ENCODE measurements at places on chromosomes 7 and 10.

GRCh38 chr10:61857746-61858145 is 43.8 kb upstream of the ARID5B start:
- DNase-seq = peak; percentile 60

- DNase-seq = no peak
Observed at GRCh38 chr10:124535731-124536495, 74.3 kb downstream of the LHPP start.

GRCh38 chr10:129911451-129912165 is 52.5 kb downstream of the EBF3 start:
- DNase-seq = no peak

DNA sequence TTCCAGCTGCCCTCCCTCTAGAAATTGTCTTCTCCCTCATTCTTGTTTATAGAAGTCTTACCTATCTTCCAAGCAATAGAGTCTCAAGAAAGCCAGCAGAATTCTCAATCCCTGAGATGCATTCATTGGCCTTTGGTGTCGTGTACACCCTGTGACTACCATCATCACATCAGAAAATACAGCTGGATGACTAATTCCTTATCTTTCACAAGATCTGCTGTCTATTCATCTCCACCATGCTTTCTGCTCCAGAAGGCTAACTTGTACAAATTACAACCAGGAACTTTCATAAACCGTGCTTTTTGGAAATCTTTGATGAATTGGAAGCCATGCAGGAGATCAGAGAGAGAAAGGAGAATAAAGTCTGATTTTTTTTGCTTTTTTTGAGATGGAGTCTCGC is 1062.9 kb upstream of the GHITM start:
- no peak for DNase-seq

DNA sequence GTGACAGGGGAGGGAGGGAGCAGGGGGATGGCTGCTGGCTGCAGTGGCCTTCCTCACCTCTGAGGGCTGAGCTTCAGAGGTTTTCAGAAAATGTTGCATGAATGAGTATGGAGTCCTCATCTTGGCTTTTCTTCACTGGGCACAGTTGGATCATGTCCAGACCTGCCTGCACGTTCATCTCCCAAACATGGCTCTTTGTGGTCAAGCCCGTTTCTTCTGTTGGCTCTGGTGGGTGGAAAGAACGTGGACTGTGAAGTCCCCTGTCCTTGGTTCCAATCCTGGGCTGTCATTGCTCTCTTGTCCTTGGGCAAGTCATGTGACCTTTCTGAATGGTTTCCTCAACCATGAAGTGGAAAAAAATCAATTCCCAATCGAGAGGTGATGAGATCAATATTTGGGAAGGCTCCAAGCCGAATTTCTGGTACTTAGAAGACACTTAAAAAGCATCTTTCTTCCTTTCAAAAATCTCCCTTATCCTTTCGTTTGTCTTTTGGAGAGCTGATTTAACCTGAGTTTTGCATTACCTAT is 34.5 kb downstream of the TSPAN14 start:
- DNase-seq = no peak

GRCh38 chr10:66629996-66630395 is 295.8 kb upstream of the LRRTM3 start:
- peak; percentile 75 for DNase-seq

- DNase-seq = peak; percentile 59
Observed at GRCh38 chr7:81769891-81770727, at the start of gene HGF. TSS of gene HGF (minus strand) at chr7:81770047. CDS start at chr7:81769971, 76 bp downstream.

DNA sequence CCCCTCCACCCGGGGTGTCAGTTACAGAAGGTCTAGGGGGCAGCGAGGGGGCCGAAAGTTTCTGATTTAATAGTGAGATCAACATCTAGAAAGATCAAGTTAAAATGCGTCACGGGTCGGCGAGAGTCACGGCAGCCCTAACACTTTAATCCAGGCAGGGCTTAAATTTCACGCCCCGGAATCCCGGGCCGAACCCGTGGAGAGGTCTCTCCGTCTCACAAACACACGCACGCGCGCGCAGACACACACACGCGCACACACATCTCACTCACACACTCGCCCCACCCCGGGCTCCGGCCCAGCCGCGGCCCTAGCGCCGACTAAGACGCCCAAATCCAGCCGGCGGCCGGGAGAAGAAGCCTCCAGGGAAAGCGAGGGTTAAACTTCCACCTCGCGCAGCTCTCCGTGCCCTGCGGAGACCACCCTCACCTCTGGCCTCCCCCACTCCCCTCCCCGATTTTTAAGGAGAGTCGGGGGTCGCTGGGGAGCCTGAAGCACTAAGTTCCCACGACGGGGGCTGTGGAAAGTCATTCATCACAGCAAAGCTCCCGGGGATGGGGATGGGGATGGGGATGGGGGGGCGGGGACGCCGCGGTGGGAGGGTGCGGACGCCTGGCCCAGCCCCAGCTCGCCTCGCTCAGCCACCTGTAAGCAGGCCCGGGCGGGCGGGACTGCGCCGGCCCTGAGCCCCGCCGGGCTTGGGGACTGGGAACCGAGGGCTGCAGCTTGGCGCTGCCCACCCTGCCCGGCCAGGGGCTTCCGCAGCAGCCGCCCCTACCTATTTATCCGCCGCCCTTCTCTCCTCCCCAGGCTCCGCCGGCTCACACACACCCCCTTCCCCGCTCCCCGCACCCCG is 1.6 kb downstream of the PDGFA start:
- peak; percentile 55 for DNase-seq

DNA sequence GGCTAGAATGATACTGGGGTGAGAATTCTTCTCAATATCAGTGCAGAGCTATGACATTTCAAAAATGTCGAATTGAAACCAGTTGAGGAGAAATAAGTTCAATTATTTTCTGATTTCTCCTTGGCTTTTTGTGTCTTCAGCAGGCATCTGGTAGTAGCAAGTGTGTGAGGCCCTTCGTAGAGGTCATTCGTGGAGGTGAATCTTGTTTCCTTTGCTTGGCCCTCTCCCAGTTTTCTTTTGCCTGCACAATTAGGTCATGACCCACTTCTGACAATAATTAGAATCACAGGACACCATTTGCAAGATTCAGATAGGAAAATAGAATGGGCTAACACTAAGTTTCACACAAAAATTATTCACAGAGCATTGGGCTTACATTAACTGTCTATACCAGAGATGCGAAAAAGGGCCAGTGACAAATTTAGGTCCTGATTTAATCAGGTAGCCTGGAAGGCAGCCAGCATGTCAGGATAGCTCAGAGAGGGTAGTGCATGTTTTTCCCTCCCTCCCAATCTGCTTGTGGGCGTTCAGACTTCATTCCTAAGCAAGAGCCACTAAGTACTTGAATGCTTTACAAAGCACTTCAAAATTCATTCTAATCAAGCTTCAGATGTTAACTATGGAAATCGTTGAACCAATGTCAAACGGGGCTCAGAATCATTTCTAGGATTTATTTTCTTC is 24.0 kb upstream of the A1CF start:
- DNase-seq = no peak

- DNase-seq = no peak
Observed at GRCh38 chr10:97195706-97196222, 10.0 kb upstream of the SLIT1 start.

- DNase-seq = no peak
Observed at GRCh38 chr10:87816163-87816897, 1.7 kb downstream of the ATAD1 start.

GRCh38 chr7:114922026-114922651 is at the start of gene MDFIC:
TSS of gene MDFIC (plus strand) at chr7:114922094. CDS start at chr7:114923034, 940 bp downstream.
- peak; percentile 79 for DNase-seq

DNA sequence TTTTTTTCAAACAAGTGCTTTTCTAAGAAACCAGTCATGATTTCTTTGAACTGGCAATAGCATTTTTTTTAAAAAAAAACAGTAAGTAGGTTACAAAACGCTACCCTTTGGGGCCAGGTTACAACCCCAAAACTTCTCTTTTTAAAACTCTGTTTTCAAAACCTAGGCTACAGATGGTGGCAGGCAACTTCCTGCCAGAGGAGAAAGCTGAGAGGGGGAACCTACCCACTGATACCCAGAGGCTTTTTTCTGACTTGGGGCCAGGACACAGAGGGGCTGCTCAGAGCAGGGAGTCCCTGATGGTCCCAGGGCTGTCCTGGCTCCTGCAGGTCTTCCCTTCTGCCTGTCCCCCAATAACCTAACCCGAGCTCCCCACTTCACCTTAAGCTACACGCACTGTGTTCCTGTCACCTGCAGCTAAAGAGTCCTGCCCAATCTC is 6.9 kb downstream of the STN1 start:
- DNase-seq = no peak

GRCh38 chr7:128830231-128831177 is at the start of gene FLNC:
TSS of gene FLNC (plus strand) at chr7:128830406. CDS start at chr7:128830638, 232 bp downstream.
- peak; percentile 85 for DNase-seq

- DNase-seq = peak; percentile 30
Observed at GRCh38 chr7:26646336-26647048, 217.9 kb downstream of the SKAP2 start.

DNA sequence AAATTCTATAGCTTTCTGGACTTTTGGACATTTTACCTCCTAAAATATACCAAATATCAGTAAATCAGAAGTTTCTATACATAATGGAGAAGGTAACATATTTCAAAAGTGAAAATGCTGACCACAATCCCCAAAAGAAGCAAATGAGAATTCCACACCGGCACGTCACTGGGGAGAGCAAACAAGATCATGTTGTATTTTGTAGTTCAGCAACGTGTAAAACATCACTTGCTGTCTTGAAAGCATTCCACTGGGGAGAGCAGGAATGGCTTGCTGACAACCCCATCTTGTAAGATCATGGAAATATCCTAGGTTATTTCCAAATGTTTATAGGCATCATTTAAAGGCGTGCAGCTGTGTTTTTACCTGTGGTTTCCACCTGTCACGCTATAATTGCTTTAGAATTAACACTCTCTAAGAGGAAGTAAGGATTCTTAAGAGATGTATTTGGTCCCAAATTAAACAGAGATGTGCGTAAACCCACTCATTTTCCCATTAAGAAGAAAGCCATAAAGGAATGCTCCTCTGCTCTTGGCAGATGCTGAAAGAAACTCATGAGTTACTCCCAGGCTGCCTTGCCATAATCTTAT is 397.1 kb upstream of the POT1 start:
- DNase-seq = peak; percentile 24

GRCh38 chr10:22319547-22319979 is 1.3 kb upstream of the BMI1 start:
- no peak for DNase-seq

GRCh38 chr7:44465490-44465889 is 25.0 kb downstream of the NUDCD3 start:
- no peak for DNase-seq

- DNase-seq = no peak
Observed at GRCh38 chr10:95730233-95730632, 25.7 kb upstream of the ENTPD1 start.

- peak; percentile 91 for DNase-seq
Observed at GRCh38 chr7:28151965-28152364, 28.6 kb downstream of the JAZF1 start.

DNA sequence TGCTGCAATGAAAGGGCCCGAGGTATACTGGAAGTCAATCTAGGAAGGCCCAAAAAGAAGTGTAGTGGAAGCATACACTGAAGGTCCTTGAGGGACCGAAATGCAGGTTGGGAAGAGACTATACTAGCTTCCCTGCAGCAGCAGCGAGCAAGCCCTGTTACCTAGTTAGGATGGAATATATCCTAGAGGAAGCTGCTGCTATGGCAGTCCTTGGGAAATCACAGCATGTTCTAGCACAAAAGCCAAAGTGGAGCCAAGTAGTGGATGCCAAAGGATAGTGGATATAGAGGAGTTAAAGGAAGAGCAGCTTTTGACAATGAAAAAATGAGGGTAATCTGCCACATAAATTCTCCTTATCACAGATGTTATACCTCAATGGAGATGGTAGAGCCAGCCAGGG is 123.8 kb upstream of the STARD3NL start:
- DNase-seq = no peak

GRCh38 chr10:15735763-15736162 is 16.0 kb upstream of the ITGA8 start:
- DNase-seq = peak; percentile 33

DNA sequence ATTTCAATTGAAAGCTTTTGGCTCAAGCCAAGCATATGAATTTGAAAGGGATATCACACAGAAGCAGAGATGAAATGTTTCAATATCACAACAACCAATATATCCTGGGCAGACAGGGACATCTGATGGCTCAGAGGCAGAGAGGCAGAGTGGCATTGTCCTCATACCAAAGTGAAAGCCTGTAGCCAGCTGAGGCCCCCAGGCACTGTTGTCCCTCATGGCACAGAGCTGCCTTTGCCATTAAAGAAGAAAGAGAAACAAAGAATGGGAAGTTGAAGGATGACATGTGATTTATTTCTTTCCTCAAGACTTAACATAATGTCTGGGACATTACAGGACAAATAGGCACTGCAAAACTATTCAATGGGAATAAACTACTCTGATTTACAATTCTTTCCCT is 504.3 kb upstream of the PCDH15 start:
- DNase-seq = no peak

DNA sequence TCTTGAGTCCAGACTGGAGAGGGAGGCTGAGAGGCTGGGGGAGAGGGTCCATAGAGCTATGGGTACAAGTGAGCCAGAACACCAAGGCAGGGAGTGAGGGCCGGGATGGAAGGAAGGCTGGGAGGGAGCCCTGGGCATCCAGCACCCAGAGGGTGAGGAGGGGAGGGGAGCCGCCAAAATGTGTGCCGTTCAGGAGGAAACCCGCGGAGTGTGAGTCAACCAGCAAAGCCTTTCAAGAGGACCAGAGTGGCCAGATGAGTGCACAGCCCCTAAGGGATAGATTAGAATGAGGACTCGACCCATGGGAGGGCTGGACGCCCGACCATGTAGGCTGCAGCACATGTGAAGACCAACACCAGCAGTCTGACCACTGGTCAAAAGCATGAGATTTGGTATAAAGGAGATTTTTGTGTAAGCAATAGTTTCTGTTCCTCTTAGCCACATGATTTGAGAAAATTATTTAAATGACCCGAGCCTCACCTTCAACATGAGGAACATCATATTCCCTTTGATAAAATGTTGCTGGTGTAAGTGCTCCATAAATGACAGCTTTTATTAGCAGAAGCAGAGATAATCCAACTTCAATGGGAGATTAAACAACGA is 179.7 kb upstream of the GRB10 start:
- DNase-seq = no peak

DNA sequence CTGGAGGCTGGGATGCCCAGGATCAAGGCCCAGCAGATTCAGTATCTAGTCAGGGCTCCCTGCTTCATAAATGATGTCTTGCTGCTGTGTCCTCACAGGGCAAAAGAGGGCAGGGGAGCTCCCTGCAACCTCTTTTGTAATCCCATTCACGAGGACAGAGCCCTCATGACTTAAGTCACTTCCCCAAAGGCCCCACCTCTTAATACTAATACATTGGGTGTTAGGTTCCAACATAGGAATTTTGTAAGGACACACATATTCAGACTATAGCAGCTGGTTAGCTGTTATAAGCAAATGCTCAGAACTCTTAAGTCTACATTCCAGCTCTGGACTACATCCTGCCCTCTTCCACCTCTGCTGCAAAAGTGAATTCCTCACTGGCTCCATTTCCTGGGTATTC is 63.0 kb downstream of the VOPP1 start:
- DNase-seq = peak; percentile 37

DNA sequence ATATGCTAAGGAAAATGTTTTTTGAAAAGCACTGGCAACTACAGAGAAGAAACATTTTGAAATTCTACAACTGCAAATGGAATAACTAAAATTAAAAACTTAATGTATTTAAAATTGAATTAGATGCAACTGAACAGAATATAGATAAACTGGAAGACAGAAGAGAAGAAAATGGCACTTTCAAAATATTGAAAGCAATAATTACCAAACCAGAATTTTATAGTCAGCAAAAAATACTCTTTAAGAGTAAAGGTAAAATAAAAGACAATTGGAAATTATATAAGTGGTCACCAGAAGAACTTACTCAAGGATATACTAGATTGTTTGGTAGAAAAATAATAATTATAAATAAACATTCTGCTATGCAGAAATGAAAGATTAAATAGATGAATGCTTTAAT is 927.7 kb upstream of the ZWINT start:
- DNase-seq = no peak
